ENCODE measurements at places on chromosomes 4 and X.

DNA sequence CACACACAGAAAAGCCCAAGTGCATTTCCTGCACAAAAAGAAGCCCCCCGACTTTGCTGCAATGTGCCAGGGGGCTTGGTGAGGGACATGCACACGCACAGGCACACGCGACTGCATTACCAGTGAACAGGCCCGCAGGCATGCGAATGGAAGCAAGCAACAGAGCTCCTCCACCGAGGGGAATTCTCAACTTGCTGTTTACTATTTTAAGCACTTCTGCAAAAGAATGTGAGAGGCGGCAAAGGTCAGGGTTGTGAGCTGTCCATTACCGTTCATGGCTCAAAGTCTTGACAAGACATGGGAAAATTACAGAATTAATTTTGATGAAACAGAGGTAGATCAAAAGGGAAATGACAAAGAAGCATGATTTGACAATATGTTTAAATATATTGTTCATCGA lies 342.5 kb upstream of the NOCT start:
- peak; percentile 37 for DNase-seq

DNA sequence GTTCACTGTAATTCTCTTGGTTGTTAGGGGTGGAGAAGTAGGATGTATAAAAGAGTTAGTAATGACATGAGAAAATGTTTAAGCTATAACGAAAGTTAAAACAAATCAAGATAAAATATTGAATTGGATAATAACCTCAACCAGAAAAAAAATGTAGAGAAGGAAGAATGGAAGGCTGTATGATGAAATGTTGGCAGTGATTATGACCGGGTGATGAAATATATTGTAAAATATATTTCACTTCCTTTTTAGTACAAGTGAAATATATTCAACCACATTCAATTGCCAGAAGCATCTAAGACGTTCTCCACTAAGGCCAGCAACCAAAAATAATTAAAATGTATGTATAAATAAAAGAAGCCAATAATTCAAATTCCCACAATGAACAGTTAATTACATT lies 309.3 kb upstream of the FGF13 start:
- DNase-seq = no peak

DNA sequence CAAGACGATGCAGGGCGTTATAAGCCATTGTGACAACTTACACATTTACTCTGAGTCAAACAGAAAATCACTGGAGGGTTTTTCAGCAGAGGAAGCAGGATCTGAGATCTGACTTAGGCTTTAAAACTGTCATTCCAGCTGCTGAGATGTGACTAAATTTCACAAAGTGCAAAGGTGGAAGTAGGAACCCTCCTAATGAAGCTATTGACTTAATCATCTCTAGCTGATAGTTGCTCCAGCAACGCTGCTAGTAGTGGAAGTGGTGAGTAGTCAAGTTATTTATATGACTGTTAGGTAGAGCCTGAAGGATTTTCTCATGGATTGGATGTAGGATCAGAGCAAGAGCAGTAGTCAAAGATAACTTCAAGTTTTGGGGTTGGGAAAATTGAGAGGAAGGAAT lies 218.6 kb downstream of the GRID2 start:
- DNase-seq = no peak

GRCh38 chrX:63402106-63402505 lies 51.0 kb upstream of the SPIN4 start:
- no peak for DNase-seq

DNA sequence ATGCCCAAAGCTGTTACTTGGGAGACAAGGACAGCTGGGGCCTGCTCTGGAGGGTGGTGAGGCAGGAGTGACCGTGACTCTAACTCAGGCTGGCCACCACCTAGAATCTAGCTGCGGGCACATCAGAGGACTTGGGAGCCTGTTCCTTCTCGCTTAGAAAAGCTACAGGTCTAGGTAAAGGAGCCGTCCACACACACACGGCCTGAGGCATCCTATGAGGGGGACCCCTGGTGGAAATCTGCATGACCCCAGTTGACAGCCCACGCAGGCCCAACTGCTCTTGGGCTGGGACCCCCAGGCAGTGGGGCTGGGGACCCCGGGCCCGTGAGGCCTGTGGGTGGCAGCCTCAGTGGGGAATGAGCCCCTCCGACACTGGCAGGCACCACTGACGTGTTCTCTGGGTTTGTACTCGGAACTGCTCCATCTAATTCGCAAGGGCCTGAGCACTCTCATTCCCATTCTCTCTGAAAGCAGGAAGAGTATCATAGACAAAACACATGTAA lies 75.6 kb downstream of the ACOX3 start:
- no peak for DNase-seq

DNA sequence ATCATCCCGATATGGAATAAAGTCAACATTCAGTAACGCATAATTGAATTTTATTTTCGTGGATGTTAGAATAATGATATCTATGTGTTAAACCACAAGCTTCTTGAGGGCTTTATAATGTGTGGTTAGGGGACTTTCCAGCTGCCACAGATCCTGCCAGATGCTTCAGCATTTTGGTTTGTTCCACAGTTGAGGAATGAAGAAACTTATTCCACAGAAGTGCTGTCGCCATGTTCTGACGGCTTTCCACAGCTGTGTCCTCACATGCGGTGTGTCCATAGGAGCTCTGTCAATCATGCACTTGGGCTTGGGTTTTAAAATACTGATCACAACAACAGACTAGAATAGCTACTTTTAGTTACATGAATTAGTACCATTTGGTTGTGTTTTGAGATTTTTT lies 411.9 kb downstream of the TRIML1 start:
- no peak for DNase-seq

DNA sequence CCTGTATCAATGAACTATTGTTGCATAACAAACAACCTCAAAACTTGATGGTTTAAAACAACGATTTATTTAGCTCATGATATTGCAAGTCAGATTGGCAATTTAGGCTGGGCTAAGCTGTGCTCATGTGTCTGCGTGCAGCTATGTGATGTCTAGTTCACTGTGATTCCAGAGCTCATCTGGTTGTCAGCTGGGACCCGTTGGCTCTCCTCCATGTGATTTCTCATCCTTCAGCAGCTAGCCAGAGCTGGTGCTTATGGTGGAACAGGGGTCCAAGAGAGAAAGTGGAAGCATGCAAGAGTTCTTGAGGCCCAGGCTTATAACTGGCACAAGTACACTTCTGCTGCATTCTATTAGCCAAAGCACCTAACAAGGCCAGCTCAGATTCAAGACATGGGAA lies 28.8 kb upstream of the TRPC3 start:
- DNase-seq = no peak

DNA sequence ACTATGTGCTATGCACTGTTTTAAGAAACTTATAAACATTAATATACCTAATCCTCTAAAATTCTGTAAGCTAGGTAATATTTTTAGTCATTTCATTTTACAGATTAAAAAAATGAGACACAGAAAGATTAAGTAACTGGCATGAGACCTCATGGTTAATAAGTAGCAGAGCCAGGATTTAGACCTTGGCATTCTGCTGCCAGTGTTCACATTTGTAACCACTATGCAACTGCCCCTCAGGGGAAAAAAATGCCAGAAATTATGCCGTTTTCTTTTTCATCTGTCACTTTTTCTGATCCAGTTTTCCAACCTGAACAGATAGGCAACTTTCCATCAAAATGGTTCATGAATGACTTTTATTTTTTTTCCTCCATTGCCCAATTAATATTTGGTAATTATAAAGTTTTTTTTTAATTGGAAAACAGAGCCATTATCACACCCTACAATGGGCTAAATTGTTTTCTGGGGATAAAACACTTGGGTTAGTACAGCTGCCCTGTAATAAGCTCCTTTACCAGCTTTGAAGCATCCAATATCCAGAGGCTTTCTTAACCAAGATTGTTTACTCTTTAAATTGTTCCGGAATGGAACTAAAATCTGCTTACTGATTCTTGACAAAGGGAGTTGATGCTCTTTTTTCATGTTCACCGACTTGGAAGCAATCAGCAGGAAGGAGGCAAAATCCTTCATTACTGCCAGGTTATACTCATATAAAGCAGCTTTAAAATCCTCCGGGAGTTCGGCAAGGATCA lies 56.4 kb upstream of the DDX60 start:
- no peak for DNase-seq

DNA sequence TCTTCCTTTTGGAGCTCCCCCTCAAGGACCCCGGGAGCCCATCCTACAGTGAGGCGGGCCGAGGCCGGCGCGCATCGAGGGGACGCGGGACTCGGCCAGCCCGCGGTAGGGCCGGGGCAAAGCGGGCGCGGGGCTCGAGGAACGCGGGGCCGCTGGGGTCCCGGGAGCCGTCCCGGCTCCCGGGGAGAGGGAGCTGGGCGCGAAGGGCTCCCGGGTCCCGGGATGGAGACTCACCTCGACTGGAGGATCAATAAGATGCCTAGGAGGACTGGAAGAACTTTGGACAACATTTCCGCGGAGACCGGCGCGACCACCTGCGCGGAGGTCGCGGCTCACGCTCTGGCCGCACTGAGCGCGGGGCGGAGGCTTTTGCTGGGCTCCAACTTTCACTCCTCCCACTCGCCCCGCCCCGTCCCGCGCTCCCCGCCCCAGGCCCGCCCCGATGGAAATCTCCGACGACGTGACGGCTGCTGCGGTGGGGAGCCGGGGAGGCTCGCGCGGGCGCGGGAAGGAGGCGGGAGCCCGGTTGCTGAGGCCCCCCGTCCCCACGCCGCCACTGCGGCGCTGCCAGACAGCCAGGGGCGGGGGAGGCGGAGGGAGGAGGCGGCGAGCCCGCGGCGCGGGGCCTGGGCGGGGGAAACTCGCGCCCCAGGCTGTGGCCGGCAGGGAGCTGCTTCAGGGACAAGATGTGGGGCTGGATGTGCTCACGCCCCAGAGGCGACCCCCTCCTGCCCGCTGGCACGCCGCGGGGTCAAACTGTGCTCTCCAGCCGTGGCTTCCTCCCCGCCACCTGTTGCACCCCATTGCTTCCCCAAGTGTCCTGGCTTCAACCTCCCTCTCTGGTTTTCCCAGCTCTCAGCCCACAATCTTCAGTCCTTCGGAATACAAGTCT lies at the start of gene GABRE:
TSS of gene GABRE (minus strand) at position 341 of the 892 bp plus-strand sequence. CDS start at position 290, 51 bp downstream.
- no peak for DNase-seq

- DNase-seq = no peak
Observed at GRCh38 chrX:154352466-154352865, 22.0 kb downstream of the FLNA start.

- no peak for DNase-seq
Observed at GRCh38 chr4:7584606-7585159, 150.0 kb upstream of the PSAPL1 start.

DNA sequence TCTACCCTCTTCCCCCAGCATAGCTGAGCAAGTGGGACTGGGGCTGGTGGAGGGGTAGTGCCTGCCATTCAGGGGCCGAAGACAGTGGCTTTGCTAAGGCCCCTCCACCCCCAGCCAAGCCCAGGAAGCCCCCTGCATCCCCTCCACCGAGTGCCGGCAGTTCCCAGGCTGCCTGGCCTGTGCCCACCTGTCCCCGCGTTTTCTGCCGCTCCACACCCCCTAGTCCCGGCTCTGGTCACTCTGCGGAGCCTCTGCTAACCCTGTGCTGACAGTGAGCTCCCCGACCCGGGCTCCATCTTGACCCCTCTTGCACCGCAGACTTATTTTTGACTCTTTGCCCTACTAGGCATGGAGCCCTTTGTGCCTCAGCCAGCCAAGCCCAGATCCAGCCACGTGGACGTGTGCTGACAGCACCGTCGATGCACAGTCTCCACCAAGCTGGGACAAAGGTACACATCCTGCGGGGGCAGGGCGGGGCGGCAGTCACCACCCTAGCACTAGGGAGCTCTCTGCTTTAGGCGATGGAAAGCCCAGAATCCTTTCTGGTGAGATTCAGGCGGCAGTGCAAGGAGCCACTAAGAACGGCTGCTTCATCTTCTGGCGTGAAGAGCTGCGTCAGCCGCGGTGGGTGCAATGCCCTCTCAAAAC lies 96.6 kb downstream of the PHKA2 start:
- DNase-seq = no peak
